Stimulated activated CD8-positive, alpha-beta memory T cell treated with anti-CD3 and anti-CD28 coated beads, Interleukin-7, amount 100 ng/mL, for 48 hours (primary cell): ENCODE measurements at places on chromosomes 5 and 9.

- DNase-seq: no peak
Measured at GRCh38 chr5:4570047-4570995, 569.8 kb upstream of the ADAMTS16 start.

GRCh38 chr5:171953860-171954701 is 52.4 kb downstream of the FBXW11 start:
- no peak for DNase-seq

DNA sequence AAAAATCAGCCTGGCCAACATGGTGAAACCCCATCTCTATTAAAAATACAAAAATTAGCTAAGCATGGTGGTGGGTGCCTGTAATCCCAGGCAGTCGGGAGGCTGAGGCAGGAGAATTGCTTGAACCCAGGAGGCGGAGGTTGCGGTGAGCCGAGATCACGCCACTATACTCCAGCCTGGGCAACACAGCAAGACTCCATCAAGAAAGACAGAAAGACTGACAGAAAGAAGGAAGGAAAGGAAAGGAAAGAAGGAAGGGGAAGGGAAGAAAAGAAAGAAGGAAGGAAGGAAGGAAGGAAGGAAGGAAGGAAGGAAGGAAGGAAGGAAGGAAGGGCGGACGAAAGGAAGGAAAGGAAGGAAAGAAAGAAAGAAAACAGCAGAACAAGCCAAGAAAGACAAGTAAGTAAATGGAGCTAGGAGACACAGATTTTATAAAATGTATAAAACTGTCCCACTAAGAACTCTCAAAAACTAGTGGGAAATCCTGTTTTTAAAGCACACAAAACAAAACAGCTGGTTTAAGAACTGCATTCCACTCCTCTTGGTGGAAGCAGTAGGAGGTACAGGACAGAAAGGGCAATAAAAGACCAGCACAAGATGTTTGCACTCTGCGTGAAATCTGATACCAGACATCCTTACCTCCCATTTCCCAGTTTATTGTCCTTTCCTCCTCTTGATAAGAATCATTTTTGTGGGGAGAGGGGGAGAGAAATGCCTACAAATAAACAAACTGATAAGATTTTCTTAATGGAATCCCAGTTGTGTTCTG is 46.7 kb downstream of the MYO10 start:
- no peak for DNase-seq

DNA sequence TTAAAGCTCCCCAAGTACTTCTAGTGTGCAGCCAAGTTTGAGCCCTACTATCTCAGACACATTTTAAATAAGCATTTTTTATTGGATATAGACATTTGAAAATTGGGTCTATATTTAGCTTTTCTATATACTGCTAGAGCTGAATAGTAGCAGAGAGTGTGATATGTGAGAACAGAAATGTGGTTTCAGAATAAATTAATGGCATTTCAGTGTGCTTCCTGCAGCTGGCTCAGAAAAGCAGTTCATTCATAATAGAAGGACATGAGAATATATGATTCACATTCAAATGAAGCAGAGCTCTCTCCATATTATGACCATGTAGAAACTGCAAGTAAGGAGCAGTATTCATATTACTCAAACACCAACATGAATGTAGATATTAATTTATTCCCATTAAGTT is 464.0 kb downstream of the PTPRD start:
- DNase-seq: no peak

DNA sequence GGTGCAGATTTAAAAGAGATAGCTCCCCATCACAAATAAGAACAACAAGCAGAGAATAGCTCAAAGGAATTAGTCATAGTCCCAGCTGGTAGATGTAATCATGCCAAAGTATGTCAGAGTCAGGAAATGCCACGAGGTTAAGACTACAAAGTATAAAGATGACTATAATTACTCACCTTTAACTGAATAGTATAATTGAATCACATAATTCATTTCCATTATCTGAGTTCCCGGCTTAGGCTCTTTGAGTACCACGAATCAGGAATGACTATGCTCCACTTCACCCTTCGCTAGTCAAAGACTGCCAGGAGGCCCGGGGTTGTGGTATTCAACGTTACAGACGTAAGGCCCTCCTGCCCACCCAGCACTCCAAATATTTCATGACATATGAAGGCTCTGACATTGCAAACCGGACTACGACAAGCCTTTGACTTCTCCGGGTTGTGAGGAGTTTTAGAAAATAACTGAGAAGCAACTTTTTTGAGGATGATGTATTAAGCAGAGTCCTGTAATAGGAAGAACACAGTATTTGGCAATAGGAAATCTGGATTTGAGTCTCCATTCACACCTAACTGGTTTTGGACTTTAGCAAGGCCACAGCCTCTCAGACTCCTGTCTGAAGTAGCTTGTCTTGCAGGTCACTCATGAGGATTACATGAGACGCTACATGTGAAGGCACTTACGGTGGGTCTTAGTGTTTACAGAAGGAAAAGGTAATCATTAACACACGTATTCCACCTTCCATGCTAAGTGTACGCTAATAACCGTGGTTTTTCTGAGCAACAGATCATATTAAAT is 64.6 kb downstream of the ENC1 start:
- DNase-seq: no peak

GRCh38 chr5:1205255-1206180 is 4.1 kb downstream of the SLC6A19 start:
- DNase-seq: no peak
